ENCODE measurements at places on chromosomes 6 and 20.

GRCh38 chr6:56913285-56914074 lies 41.4 kb upstream of the BEND6 start:
- DNase-seq: no peak

GRCh38 chr6:167499161-167499660 lies 174.3 kb downstream of the TTLL2 start:
- no peak for DNase-seq

DNA sequence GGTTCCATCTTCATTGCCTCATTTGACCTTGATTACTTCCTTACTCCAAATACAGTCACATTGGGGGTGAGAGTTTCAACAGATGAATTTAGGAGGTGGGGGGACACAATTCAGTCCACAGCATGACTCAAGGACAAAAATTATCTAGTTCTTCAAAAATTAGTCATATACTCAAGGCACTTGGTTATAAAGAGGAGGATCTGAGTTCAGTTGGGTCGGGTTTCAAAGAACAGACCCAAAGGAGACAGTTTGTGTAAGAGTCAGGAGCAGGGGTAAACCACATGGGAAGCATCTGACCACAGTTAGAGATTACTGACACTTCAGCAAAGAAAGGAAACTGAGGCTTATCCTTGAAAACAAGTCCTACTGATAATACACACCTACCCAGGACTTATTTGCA lies 138.0 kb downstream of the TBC1D7 start:
- no peak for DNase-seq

GRCh38 chr6:167093922-167094432 lies 28.9 kb upstream of the CCR6 start:
- DNase-seq: no peak

- no peak for DNase-seq
Observed at GRCh38 chr6:52394251-52394666, 25.9 kb upstream of the EFHC1 start.

GRCh38 chr6:167572106-167572505 lies 247.2 kb downstream of the TTLL2 start:
- DNase-seq: no peak

DNA sequence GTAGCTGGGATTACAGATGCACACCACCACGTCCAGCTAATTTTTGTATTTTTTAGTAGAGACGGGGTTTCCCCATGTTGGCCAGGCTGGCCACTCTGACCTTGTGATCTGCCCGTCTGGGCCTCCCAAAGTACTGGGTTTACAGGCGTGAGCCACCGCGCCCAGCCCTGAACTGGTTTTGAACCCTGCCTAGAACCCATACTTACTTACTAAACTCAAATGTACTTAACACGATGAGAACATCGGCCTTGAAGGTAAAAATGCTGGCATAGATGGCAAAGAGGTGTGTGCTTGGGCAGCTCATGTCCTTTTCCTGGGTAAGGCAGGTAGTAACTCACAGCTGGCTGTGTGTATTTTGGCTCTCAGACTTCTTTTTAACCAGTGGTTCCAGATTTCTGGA lies 3.2 kb upstream of the ARMC12 start:
- no peak for DNase-seq

DNA sequence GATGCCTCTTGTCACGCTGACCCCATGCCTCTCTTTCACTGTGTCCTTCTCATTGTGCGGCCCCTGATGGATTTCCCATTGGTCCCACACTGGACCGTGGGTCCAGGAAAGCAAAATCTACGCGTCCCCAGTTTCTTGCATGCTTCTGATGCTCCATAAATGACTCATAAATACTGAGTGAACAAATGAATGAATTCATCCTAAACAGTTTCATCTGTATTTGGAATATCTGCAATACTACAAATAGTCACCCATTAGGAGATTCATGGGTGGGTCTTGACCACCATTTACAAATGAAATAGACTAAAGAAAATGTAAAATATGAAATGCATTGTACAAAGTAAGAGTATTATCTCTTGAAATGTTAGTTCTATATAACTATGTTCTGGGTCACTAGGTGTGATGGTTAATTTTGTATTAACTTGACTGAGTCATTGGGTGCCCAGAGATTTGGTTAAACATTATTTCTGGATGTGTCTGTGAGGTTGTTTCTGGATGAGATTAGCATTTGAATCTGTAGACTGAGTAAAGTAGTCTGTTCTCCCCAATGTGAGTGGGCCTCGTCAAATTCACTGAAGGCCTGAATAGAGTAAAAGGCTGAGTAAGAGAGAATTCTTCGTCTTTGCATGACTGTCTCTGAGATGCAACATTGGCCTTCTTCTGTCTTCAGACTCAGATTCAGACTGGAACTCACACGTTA lies 448.7 kb downstream of the PREX1 start:
- no peak for DNase-seq
